ENCODE measurements at places on chromosomes 6 and 20.
A peak's percentile ranks its signal among the peaks of the same experiment; 100 is the strongest.

GRCh38 chr6:39018103-39018502, 30.5 kb upstream of the GLP1R start:
- no peak for DNase-seq

- no peak for DNase-seq
These were observed 20.7 kb upstream of the ZMYND8 start for GRCh38 chr20:47377122-47377722.

- DNase-seq = peak; percentile 72
These were observed 60.8 kb downstream of the PRPH2 start for GRCh38 chr6:42661540-42662153.

DNA sequence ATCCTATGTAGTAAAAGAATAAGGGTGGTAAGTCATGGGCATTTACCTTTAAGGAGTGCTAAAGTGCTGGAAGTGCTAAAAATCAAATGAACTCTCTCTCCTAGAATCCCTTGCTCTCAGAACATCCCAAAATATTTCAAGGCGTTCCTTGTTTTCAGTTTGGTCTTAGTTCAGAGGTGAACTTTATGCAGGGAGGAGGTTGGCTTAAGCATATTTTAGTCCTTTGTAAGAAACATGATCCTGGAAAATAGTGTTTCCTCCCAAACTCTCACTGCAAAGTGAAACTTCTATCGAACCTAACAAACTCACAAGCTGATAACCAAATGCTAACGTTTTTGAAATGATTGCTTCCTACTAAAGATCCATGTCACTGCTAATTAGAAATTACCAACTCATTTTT, 231.4 kb downstream of the FOXC1 start:
- no peak for DNase-seq

- DNase-seq = peak; percentile 91
These were observed 234.0 kb upstream of the MARCKS start for GRCh38 chr6:113623129-113623528.

DNA sequence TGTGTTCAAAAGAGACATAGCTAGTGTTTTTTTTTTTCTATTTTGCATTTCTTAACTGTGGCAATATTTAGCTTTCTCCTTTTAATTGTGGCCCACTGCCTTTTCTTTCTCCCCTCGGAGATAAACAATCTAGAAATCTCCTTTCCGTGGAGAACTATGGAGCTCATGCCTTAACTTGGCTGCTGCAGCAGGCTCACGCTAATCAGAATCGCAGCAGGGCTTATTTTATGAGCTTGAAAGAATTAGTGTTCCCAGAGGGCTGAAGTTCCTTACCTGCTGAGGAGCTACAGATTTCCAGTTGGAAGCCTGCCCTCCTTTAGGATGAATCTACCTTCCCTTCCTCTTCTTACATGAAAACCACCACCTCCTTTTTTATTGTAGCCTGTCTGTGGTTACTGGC, 35.6 kb downstream of the CTNNBL1 start:
- DNase-seq = no peak
